Ammon's horn (tissue), 1 donor: ENCODE measurements at places on chromosomes 3 and 15.

DNA sequence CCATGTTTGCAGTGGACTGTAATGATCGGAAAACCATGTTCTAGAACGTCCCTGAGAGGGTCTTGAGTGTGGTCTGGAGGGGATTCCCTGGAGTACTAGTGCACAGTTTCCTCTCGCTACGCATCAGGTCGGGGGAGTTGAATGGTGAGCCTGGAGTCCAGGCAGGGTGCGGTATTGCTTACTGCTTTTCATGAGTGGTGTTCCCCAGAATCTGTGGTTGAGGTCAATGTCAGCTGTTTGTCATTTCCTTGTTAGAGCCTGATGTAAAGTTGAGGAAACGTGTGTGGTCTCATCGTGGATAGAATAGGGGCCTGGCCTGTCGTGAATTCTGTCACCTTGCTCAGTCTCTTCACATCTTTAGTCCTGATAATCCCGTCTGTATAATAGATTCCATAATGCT, 328.2 kb upstream of the LRRFIP2 start:
- DNase-seq: no peak

- DNase-seq: no peak
Measured at GRCh38 chr3:114762144-114762543, 384.9 kb downstream of the ZBTB20 start.

DNA sequence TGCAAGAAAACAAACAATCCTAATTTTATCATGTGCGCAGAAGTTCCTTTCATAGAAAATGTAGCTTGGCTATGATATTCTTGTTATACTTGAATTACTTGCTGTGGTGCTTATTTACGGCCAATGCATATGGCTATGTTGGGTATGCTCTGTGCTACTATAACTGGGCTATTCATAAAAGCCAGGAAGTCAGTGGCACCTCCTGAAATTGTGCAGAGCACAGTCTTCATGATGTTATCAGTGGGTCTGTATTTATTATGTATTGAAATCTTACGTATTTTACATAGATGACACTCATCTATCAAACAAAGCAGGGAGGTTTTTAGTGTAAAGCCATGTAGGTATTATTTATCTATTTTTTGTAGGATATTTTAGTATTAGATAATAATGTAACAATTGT, 196.5 kb upstream of the NAALADL2 start:
- DNase-seq: no peak

DNA sequence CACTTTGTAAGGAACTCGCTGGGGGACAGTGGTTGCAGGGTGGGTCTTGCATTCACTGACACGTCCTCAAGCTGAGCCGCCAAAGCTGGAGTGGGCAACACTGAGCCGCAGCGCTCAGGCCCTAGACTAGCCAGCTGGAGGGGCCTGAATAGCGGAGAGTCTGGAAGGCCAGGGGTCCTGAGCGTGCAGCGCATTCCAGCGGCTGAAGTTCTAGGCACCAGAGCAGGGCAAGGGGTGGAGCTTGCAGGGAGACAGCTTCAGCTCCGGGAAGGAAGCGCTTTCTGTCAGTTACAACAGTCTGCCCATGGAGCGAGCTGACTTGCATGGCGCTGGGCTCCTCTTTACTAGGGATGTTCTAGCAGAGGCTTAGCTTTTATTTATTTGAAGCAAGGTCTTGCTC, 2.7 kb downstream of the MAP6D1 start:
- peak; percentile 79 for DNase-seq

DNA sequence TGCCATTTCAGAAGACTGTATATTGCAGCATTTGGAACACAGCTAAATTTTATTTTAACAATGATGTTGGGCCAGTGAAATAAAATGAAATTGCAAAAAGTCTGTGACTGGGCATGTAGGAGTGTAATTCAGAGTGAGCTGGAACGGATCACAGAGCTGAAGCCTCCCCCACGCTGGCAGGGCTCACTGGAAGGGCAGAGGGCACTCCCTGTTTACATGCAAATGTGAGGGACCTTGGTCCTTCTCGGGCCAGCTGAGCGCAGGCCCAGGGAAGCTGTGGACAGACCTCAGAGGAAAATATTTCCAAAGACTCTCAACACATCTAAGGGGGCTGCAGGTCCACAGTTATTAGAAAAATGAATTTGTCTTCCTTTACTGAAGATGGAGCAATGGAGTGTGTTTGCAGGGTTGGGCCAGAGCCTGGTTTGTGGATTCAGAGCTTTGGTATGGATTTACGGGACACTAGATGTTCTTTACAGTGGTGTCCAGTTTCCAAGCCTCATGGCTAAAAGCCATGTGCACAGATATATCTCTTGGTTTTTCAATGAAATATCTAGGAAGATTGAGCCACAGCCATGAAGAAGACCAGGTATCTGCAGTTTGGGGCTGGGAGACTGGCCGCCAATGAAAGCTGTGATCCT, 32.0 kb downstream of the TRPM1 start:
- DNase-seq: no peak

- DNase-seq: peak; percentile 78
Measured at GRCh38 chr3:4722103-4722502, 229.0 kb downstream of the ITPR1 start.

GRCh38 chr3:10505791-10506585, 602 bp upstream of the ATP2B2 start:
- no peak for DNase-seq
